ENCODE measurements at places on chromosomes 13 and 19. TPM values are rescaled to one million over a fixed set of nuclear protein-coding genes. Genes with fewer than 3 reads are reported as not detected.

The CKM gene
- total RNA-seq: not detected

- no peaks in the 10 kb centered on the region for H3K36me3 ChIP-seq
- no peak overlapping the region for H3K4me3 ChIP-seq
- H3K27ac ChIP-seq: no peak overlapping the region
- peaks cover 10% of the 10 kb centered on the region for H3K27me3 ChIP-seq
- no peak for DNase-seq
Observed at GRCh38 chr13:51995677-51996551, 15.3 kb downstream of the ATP7B start.

DNA sequence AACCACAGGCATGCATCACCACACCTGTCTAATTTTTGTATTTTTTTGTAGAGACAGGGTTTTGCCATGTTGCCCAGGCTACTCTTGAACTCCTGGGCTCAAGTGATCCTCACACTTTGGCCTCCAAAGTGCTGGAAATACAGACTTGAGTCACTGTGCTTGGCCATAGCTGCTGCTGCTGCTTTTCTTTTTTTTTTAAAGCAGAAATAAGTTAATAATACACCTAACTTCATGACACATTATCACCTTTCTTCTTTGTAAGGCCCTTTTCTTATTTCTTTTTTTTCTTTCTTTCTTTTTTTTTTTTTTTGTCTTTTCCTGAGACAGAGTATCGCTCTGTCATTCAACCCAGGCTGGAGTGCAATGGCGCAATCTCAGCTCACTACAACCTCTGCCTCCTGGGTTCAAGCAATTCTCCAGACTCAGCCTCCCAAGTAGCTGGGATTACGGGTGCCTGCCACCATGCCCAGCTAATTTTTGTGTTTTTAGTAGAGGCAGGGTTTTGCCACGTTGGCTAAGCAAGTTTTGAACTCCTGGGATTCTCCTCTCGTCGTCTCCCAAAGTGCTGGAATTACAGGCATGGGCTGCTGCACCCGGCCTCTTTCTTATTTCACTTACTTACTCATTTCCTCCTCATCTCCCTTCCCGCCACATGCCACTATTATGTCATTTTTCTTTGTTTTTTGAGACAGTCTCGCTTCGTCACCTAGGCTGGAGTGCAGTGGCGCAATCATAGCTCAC is 8.7 kb downstream of the SHKBP1 start:
- no peak overlapping the region for H3K4me3 ChIP-seq
- peak overlapping the region; percentile 55 for H3K27ac ChIP-seq
- peaks cover 49% of the 10 kb centered on the region for H3K36me3 ChIP-seq
- no peak for DNase-seq
- H3K4me1 ChIP-seq: peaks cover 13% of the 10 kb centered on the region

DNA sequence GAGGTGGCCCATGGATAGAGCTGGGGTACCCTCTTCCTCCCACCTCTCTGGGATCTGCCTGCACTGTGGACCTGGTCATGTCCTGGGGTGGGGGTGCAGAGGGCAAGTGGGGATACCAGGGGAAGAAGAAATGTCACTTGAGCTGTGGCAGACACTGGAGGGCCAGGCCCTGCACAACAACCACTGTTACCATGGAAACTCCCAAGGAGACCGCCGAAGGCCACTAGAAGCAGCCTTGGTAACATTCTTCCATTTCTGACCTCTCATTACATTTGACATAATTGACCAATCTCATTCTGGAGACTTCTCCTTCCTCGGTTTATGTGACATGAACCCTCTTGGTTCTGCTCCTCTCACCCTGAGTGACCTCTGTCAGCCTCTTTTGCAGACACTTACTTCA is 179.9 kb upstream of the SERP2 start:
- peaks cover 1% of the 10 kb centered on the region for H3K36me3 ChIP-seq
- peaks cover 49% of the 10 kb centered on the region for H3K4me1 ChIP-seq
- H3K27ac ChIP-seq: no peak overlapping the region
- no peak overlapping the region for H3K4me3 ChIP-seq
- H3K27me3 ChIP-seq: peaks cover 37% of the 10 kb centered on the region

Measured in activated CD4-positive, alpha-beta T cell treated with anti-CD3 and anti-CD28 coated beads, Interleukin-2, amount 10 ng/mL, durations not matched to agents 7 days and 5 days (primary cell).